ENCODE measurements at places on chromosomes 1 and 21. TPM values are rescaled to one million over a fixed set of nuclear protein-coding genes. Genes with fewer than 3 reads are reported as not detected.

Gene OR2T2
- total RNA-seq = not detected

Gene BMP8B
- 2.0 TPM for total RNA-seq

Gene ATP1A4
- not detected for total RNA-seq

Gene GPR153
- 17.4 TPM for total RNA-seq

Gene CHODL
- 11.8 TPM for total RNA-seq

Gene BCAR3
- 14.2 TPM for total RNA-seq

Gene CFHR2
- not detected for total RNA-seq

Gene DNAH14
- 17.4 TPM for total RNA-seq

Gene WNT4
- 4.2 TPM for total RNA-seq

Gene ICOSLG
- 3.5 TPM for total RNA-seq

Gene CD1D
- 1.3 TPM for total RNA-seq

Gene TCHH
- total RNA-seq = 315 TPM

Gene MFSD2A
- total RNA-seq = 16.2 TPM

Gene ATP1B1
- total RNA-seq = 18.5 TPM

Gene KLF18
- not detected for total RNA-seq

Gene UTS2
- 0.30 TPM for total RNA-seq
